ENCODE measurements at places on chromosomes 11 and 22. TPM values are rescaled to one million over a fixed set of nuclear protein-coding genes. Genes with fewer than 3 reads are reported as not detected.
A peak's percentile ranks its signal among the peaks of the same experiment; 100 is the strongest.

- DNase-seq = peak; percentile 75
These were observed 3.4 kb upstream of the SCUBE1 start for GRCh38 chr22:43346521-43346929.

- no peak for DNase-seq
These were observed 17.5 kb upstream of the EHF start for GRCh38 chr11:34603129-34604001.

DNA sequence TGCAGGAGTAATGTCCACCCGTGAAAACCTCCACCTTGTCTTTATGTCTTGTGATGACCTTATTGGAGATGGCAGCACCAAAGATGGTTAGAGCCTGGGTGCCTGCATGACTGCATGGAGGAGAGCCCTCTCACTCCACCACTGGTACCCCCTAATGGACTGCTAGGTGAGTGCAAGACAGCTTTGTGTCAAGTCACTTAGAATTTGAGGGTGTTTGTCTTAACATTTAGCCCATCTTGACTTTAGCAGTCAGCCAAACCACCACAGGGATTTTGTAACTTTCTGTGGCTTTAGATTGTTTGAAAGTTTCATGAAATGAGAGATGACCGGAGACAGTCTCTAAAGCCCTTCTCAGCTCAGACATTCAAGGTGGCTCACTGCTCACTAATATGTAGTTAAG lies 232.9 kb upstream of the NCAM1 start:
- no peak for DNase-seq

The RAB36 gene
- 2.5 TPM for total RNA-seq

- DNase-seq = peak; percentile 77
These were observed 55.1 kb downstream of the PACSIN2 start for GRCh38 chr22:42959576-42960509.

GRCh38 chr22:40014667-40015248 lies 20.0 kb downstream of the FAM83F start:
- no peak for DNase-seq

GRCh38 chr11:32302826-32303225 lies 132.5 kb downstream of the WT1 start:
- no peak for DNase-seq

DNA sequence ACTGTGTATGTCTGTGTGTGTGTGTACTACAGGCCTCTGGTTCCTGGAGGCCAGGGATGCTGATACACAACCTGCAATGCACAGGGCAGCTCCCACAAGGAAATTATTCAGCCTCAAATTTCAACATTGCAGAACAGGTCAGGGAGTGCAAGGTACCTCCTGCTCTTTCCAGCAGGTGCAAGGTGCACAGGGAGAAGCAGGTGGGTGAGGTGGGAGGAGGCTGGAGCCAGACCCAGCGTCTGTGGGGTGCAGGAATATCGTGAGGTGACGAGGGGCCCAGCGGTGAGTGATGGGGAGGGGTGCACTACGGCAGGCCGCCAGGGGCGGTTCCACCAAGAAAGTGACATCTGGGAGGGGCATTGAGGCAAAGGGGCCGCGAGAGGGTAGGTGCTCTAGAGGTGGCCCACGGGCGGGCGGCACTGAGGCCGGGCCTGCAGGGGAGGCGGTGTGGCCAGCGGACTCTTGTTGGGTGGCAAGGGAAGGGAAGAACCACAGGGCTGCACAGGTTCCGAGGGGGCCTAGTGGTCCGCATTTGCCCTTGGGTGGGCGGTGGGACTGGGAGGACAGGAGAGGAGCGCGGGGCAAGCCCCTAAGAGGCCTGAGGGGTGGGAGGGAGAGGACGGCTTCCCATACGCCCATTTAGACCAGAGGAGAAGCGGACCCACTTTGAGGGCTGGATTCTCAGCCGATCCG lies 21.6 kb downstream of the DGCR6L start:
- DNase-seq = no peak

- peak; percentile 86 for DNase-seq
These were observed 838 bp downstream of the BCL9L start for GRCh38 chr11:118924591-118925585.

DNA sequence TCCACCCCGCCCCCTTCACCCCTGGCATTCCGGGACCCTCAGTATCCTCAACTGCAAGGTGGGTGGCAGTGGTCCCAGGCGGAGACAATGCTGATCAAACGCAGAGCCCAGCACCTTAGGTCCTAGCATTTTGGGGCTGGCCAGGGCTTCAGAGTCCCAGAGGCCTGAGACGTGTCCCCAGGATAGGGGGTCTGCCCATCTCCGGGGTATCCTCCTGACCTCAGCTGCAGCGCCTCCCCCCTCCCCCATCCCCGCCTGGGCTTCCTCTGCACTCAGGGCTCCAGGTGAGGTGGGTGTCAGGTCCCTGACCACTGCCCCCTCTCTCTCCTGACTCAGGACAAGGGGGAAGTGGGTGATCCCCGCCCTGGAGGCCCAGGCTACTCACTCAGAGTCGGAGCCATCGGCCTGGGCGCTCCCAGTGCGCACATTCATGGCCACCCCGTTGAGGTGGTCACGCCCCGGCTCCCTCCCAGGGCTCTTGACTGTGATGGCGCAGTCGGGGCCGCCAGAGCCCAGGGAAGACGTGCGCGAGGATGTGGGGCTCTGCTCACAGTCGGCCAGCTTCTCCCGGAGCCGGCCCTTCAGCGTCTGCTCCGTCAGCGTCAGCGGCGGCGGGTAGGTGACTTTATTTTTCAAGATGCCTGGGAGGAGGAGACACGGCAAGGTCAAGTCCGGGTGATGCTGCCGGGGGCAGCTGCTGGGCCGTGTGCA lies 28.3 kb downstream of the TRMU start:
- DNase-seq = peak; percentile 57

- peak; percentile 95 for DNase-seq
These were observed 65.1 kb upstream of the PPARA start for GRCh38 chr22:46084943-46085827.

Measured in sigmoid colon (tissue), 7 donors.